ENCODE measurements at places on chromosomes 1 and 21.

- DNase-seq = no peak
Measured at GRCh38 chr1:17248781-17249180, at the start of gene PADI3. PADI3 (plus strand) TSS chr1:17249098; CDS start chr1:17249138, 40 bp downstream.

DNA sequence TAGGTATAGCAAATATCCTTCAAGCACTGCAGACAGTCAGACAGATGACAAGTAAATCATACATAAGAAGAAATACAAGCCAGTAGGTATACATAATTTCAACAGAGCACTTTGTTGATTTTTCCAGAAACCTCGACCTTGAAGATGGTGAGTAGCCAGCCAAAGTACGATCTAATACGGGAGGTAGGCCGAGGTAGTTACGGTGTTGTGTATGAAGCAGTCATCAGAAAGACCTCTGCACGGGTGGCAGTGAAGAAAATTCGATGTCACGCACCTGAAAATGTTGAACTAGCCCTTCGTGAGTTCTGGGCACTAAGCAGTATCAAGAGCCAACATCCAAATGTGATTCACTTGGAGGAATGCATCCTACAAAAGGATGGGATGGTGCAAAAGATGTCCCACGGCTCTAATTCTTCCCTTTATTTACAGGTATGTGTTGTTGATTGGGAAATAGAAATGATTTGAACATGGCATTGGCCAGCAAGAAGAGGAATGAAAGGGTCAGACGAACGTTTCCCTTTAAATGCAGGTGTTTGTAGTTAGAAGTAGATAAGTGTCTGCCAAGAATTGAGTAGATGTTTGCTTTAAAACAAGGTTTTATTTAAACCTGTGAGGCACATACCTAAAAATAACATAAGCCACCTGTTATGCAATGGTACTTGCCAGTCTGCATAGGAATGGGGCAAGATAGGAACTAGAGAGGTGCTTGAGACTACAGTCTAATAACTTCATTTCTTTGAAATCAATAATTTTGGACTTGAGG, 2.7 kb downstream of the PDIK1L start:
- DNase-seq = no peak

GRCh38 chr1:205812878-205813754, at the start of gene SLC41A1:
SLC41A1 (minus strand) TSS chr1:205813198; CDS start chr1:205810441, 2,757 bp downstream.
- DNase-seq = peak; percentile 97

- DNase-seq = no peak
Measured at GRCh38 chr1:65045022-65045817, 78.9 kb upstream of the JAK1 start.

GRCh38 chr1:180236698-180237509, 6.8 kb downstream of the LHX4 start:
- DNase-seq = no peak

DNA sequence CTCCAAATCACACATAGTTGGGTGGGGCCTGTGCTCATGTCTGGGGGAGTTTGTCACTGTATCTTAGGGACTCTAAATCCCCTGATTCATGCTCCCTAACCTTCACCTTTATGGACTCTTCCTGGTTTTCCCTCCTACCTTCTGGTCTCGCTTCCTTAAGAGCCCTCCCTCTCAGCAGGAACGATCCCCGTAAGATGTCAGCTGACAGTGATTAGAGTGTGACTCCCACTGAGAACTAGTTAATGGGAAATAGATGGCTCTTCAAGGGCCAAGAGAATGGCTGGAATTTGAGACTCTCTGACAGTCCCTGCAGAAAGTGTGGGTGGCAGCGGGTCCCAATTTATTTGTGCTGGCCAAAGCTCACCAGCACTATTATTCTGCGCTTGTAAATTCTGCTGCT, 22.0 kb downstream of the LYPD8 start:
- no peak for DNase-seq

DNA sequence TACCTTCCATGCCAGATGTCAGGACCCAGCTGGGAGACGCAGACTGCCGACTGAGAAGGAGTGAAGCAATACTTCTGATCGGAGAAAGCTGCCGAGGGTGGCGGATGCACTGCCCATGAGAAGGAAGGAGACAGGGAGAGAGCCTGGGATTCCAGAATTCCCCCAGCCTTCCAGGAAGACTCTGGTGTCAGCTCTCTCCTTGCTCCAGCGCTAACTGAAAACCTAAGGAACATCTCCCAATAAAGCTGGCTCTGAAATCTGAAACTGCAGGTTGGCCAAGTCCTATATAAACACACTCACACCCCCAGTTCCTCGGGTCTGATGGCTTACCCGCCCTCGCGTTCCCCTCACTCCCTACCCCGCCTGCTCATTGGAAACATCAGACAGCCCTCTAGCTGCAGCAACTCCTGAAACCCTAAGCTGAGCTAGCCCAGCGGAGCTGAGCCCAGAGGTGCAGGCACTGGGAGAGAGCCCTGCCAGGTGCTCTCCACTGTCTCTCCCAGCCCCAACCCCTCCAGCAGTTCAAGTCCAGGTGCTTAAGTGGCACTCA, 52.3 kb downstream of the PLEKHA6 start:
- no peak for DNase-seq

DNA sequence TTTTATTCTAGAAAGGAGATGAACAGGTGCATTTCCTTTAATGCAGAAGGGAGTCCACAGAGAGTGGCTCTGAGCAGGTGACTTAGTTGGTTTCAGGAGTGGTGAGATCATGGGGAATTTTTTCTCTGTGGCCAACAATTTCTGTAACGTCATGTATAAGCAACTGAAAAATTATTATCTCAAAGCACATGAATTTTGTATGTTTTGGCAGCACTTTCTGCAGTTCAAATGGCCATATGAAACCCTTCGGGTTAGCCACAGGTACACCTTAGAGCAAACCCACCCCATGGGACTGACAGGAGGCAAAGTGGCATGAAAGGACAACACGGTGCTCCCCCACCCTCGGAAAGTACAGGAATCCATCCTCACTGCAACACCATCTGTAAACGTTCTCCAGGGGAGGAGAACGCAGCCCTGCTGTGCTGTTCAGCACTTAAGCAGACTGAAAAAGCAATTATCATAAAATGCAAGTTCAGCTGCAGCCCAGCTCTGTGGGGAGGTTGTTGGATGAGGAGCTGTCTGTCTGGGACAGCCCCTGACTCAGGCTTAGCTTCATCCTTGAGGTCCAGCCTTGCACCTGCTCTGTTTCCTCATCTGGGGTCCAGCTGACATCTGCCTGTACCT, 55.8 kb upstream of the CLDN14 start:
- DNase-seq = no peak

All from CD4-positive, alpha-beta T cell (primary cell).